Articular chondrocyte of knee joint (primary cell): ENCODE measurements at places on chromosomes 2 and 18. TPM values are rescaled to one million over a fixed set of nuclear protein-coding genes. Genes with fewer than 3 reads are reported as not detected.

The FNDC4 gene
- 24.2 and 25.1 TPM in 2 replicates for total RNA-seq

The C1QL2 gene
- not detected in 2 replicates for total RNA-seq

The RNF152 gene
- total RNA-seq, result 10.6 and 21.2 TPM in 2 replicates

The NEU2 gene
- not detected in 2 replicates for total RNA-seq

The CRYGD gene
- not detected in 2 replicates for total RNA-seq
